ENCODE measurements at places on chromosomes 3 and 15.

- no peak for DNase-seq
These were observed 25.0 kb downstream of the GLB1 start for GRCh38 chr3:33071946-33072345.

GRCh38 chr15:48334260-48334659, 3.0 kb downstream of the DUT start:
- no peak for DNase-seq

DNA sequence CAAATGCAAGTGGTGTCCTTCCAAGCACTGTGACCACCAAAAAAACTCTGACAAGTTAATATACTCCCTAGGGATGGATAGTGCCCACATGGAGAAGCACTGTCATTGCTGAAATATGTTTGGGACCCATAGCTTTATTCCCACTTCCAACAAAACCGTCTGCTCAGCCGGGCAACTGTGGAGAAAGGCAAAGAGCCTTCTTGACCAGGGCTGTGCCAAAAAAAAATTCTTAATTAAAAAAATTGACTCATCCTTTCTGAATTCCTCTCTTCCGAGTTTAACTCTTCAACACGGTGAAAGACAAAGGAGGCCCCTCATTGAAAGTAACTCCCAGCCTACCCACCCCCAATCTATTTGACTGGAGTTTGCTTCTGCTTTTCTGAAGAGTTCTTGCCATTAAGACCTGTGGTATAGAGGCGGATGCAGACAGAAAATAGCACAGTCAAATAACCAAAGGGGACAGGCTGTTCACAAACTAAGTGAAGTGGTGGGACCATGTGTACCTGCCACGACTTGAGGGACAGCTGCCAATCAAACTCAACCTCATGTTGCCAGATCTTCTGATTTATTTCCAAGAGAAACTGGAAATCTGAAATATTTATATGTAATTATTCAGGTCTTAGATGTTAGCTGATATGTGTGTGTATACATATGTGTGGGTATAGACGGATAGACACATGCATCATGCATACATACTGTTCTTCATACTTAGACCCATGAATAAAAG, 135.4 kb upstream of the PFN2 start:
- no peak for DNase-seq

- DNase-seq: no peak
These were observed 1.7 kb downstream of the SLC25A20 start for GRCh38 chr3:48896936-48897335.

DNA sequence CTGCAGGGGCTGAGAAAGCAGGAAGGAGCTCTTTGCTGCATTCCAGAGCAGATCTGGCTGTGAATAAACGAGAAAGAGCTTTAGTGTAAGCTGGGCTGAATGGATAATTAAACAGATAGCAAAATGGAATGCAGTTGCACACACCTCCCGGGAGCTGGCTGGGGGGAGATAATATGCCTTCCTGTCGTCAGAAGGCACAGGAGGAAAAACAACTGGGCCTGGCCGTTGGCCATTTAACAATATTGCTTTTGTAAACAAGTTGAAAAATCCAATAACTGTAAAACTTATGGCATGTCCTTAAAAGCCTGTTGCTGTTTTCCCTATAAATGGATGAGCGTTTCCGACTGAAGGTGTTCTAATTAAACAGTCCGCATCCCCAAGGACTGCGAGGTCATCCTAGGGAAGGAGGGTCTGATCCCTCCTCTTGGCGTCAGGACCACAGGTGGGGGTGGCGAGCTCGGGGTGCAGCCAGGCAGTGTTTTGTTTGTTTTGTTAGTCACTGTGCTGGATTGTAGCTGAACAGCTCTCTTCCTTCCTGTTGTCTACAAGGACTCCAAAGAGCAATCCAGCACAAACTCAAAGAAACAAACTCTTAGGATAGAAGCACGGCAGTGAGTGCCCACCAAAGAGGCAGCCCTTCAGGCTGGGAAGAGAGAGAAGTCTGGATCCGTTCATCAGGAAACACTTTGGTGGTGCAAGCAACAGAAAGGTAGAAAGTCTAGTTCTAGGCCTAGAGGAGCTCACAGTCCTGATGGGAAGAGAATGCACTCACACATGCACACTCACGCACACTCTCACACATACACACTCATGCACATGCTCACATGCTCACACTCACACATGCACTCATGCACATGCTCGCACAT, 133.4 kb upstream of the SMAD3 start:
- DNase-seq: no peak

DNA sequence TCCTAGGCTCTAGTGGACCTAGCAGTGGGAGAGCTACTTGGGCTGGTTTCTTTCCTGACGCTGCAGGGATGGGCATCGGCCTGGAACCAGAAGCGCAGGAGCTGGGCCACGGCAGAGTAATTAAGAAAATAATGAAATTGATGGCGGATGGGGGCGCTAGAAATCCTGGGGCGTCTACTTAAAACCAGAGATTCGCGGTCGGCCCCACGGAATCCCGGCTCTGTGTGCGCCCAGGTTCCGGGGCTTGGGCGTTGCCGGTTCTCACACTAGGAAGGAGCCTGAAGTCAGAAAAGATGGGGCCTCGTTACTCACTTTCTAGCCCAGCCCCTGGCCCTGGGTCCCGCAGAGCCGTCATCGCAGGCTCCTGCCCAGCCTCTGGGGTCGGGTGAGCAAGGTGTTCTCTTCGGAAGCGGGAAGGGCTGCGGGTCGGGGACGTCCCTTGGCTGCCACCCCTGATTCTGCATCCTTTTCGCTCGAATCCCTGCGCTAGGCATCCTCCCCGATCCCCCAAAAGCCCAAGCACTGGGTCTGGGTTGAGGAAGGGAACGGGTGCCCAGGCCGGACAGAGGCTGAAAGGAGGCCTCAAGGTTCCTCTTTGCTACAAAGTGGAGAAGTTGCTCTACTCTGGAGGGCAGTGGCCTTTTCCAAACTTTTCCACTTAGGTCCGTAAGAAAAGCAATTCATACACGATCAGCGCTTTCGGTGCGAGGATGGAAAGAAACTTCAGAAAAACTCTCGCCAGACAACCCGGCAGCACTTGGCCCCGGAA, 6.1 kb downstream of the SOX14 start:
- no peak for DNase-seq

DNA sequence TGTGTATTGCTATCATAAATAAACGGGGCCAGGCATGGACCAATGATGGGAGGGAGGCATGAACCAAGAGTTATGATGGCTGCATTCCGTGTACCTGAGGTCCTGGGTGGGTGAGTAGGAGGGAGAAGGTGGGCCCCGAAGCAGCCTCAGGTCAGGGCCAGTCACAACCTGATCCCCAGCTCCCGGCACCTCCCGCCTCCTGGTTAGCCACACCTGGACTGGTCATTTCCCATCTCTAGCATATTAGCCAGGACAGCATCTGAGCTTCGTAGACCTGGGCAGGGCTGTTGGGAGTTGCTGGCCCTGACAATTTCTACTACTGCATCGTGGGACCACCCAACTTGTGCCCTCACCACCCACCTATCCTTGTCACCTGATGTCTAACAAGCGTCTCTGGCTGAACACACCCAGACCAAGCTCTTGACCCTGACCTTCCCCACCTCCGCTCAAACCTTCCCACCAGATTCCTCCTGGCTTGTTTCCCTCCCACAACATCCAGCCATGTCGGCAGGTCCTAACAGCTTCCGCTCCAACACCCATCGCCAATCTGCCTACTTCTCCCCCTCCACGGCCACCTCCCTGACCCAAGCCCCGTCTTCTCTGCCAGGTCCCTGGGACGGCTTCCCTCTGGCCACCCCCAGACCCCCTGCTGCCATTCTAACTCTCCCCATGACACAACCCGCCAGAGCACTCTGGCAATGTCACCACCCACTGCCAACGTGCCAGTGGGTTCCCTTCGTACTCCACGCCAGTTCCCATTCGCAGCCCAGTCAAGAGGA, 133.8 kb upstream of the IQSEC1 start:
- DNase-seq: no peak

- no peak for DNase-seq
These were observed 25.6 kb upstream of the ATP2B2 start for GRCh38 chr3:10531031-10531430.

All from right hindlimb (tissue), 1 donor.